ENCODE measurements at places on chromosomes 5 and 9.

DNA sequence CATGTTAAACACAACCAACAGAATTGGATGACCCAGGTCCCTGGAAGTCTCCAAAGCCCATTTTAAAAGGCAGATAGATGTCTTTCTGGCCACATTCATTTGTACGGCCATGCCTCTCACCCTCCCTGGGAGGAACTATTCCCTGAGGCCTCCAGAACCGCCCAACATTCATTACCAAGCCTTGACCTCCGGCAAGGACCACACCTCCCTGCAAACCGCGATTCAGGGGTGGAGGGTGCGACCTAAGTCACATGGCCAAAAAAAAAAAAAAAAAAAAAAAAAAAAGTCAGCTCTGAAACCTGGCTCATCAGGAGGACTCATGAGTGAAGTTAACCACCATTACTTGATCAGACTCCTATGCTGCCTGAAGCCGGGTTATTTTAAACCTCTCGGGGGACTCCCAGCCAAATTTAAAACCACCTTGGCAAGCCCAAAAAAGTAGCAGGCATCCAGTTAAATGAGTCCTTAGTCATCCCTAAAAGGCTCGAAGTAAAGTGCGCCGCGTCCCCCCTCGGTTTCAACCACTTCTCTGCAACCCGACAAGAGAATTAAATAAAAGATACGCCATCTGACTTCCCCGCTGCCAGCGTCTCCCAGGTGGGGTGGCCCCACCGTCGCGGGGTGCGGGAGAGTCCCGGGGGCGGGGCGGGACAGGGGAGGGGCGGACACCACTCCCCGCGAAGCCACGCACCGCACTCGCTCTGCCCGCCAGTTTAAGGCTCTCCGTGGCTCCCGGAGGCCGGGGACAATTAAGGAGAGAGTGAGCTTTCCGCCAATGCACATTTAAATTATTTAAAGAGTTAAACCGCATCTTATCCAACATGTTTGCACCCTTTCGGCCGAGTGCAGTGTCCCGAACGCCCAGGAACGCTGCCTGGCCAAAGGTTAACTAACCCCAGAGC lies 2.3 kb downstream of the KLF9 start:
- DNase-seq: peak; percentile 96

DNA sequence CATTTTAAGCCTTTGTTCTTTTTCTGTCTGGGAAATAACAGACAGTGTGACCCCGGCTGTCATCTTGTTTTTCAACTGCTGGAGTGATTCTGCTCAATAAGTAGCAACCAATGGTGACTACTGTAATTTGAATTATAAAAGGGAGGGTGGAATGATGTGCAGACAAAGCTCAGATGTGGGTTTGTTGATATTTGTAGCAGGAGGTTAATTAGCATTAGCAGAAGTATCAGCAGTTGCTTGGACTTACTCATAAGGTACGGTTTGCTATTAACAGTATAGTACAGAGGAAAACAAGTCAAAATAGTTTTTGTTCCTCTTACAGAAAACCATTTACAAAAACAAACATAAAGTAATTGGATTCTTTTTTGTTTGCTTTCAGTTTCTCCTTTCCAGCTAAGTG lies 140.4 kb downstream of the TUSC1 start:
- DNase-seq: no peak

- peak; percentile 78 for DNase-seq
Measured at GRCh38 chr9:36470643-36471290, 70.7 kb upstream of the RNF38 start.

GRCh38 chr5:133780619-133781280 lies 168.4 kb upstream of the FSTL4 start:
- no peak for DNase-seq

GRCh38 chr5:135322271-135322670 lies 76.8 kb downstream of the MACROH2A1 start:
- no peak for DNase-seq

DNA sequence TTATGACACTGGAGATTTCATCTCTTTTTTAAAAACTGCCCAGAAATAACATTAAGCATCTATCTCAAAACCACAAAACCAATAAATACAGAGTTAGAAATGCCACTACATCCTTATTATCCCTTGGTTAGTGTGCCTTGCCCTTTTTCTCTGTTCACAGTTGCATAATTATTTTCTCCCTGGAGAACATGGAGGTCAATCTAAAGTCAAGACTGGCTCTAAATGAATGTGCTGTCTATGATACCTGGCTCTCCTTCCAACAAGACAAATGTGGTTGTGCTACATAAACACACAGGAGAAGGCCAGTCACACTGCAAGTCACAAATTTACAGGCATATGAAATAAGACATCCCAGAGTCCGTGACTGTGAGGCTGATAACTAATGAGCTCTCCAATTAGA lies 2.8 kb downstream of the FBN2 start:
- no peak for DNase-seq

- DNase-seq: peak; percentile 39
Measured at GRCh38 chr5:142561029-142561428, 124.9 kb downstream of the FGF1 start.

DNA sequence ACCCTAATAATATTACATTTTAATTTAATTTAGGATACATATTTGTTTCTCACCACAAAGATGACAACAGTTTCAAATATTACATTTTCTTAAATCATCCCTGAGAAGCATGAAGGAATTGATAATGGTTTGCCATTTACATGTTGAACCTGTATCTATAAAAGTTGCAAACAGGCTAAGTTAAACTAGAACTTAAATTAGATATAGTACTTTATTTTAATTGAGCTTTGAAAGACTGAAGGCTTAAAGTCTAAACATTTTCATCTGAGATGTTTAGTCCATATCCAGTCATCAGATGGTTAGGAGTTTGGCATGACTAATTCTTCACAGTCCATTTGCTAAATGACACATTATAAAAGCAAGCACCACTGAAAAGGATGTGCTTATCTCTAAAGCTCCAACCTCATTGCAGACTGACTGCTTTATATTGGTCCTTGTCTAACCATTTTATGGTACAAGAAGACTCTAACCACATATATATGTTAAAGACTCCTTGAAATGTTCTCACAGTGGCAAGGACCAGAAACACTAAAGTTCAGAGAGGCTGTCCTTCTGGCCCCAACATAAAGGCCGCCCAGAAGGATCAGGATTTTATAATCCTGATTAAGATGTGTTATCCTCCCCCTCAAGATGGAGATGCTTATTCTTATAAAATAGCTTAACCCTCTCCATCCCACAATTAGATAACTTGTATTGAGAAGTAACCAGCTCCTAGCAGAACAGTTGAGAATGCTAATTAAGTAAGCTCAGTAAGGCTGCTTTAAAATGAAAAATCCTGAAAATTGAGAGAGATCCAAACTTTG lies 25.8 kb downstream of the WNT8A start:
- no peak for DNase-seq

DNA sequence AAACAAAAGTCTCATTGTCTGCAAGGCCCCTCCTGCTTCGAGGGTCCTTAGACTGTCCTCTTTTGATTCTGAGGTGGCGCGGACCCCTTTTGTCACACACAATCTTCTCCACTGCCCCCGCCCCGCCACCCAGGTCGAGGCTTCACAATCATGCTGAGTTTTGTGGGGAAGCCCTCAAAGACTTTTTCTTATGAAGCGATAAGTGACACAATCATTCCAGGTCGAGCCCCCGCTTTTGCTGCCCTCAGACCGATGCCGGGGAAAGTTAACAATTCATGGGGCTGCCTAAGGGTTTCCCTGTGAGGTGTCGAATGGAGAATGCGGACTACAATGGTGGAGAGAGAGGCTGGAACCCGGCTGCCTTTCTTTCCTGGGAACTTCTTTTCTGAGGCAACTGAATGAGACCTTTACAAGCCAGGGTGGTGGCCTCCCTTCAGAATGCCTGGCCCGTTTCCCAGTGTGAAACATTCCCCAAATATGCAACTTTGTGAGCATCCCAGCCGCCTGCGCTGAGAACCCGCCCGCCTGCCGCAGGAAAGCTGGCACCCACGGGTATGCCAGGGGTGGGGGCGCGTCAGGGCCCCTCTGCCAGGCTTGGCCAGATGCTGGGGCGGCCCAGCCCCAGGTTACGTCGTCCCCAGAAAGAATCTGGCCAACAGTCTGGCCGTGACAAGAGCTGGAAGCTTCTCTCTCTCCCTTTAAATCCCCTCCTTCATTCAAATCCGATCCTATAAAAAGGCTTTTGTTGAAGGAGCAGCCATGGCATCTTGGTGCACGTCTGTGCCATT lies 71.9 kb downstream of the MAP1B start:
- DNase-seq: peak; percentile 96

Data from fibroblast of the aortic adventitia (primary cell).